ENCODE measurements at places on chromosomes 7 and 10.

DNA sequence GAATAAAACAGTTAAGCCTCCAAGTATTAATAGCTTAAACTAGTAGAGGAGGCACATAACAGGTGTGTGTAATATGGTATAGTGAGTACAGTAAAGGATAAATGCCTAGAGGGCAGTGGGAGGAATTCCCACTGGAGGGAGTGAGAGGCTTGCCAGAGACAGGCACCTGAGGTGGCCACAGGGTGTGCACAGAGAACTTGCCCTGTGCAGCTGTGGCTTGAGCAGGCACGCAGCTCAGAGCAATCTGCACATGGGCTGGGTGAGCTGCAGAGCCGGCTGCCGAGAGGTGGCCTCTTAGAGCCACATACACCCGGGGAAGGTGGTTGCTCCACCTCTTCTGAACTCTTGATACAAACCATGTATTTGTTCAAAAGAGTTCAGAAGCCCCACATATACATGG, 237.1 kb downstream of the COBL start:
- no peak for DNase-seq

DNA sequence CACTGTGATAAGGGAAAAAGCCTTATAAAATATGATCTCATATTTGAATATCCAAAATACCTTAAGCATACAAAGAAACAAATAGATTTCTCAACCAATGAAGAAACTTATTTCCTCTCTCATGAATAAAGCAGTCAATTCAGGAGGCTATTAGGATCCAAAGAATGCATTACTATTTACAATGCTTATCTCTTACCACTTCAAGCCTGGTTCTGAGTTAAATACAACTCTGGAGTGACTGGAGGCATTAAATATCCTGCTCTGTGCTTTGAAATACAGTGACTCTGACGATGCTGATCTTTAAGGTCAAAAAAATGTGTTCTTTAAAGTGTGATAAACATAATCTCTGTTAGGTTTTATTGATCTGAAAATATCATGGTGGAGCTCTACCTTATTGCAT, 493.2 kb downstream of the ZWINT start:
- DNase-seq = no peak

- DNase-seq = no peak
Observed at GRCh38 chr10:107579970-107580369, 415.5 kb upstream of the SORCS1 start.

DNA sequence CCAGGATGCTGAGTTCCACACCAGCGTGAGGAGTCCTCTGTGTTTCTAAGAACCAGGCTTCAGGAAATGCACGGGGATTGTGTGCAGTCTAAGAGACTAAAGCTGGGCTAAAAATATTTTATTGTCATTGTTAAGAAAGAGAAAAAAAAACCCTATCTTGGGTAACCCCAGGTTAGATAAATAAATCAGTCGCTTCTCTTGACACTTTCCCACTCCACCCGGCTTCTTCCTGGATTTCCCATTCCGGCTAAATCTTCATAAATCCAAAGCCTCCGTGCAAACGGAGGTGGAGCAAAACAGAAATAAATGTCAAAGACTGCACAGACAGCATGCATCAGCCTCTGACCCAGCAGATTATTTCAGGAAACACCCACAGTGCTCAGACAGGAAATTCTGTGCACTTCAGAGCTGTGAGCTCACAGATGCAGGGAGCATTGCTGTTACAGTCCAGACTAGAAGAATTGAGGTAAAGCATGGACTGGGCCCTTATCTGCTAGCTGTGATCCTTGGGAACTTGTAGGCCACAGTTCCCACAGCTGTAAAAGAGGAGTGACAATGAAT, 44.8 kb upstream of the GRID1 start:
- no peak for DNase-seq

DNA sequence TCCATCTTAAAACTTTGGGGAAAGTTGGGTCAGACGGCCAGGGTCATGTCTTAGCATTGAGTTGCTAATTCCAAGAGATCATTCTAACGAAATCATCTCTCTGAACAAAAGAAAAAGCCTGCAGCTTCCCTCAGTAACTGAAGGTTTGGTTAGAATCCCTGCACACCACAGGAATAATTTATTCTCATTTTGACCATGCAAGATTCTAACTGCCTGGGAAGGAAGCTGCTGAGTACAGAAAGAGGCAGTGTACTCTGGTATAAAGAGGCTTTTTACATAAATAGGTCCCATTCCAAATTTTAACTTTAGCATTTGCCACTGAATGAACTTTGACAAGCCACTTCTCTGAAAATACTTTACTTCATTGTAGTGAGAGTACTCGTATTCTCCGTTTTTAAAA, 76.9 kb upstream of the RSBN1L start:
- DNase-seq = no peak

DNA sequence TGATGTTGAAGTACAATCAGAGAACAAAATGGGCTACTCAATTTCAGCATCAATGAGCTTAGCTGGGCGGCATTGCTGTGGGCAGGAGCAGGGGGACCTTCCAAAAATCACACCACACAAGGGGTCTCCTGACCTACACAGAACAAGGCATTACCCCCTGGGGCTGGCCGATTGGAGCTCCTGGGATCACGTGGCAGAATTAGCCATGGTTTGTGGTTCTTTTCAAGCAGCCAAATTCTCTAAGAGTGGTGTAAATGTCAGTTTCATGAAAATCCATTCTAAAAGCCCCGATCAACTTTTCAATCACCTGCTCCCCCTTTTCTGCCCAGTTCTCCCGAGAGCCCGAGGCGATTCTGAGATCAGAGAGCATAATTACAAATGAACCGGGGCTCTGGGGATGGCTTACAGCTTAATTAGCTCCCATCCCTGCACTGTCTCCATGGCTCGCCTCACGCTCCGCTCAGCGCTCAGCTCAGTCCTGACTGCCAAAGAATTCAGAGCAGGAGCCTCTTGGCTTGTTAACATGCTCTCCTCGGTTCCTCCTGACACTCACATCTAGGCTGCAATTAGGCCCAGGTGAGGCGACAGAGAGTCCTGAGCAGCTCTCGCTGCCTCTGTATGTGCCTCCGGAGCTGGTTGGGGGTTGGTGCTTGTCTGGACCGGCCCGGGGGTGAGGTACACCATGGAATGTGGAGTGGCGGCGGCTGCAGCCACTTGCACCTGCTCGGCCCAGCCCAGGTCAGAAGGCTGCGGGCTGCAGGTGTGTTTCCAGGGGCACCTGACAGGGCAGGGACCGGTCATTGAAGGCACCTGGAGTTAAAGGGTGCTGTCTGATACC, 111.8 kb downstream of the WDR11 start:
- DNase-seq = no peak
